ENCODE measurements at places on chromosomes 12 and 14.

GRCh38 chr12:79886917-79887519 lies 47.9 kb downstream of the PPP1R12A start:
- no peak for DNase-seq

- DNase-seq, result no peak
These were observed 22.8 kb downstream of the ATF1 start for GRCh38 chr12:50786498-50787231.

- DNase-seq, result no peak
These were observed 281.7 kb downstream of the DUSP6 start for GRCh38 chr12:89070603-89071002.

DNA sequence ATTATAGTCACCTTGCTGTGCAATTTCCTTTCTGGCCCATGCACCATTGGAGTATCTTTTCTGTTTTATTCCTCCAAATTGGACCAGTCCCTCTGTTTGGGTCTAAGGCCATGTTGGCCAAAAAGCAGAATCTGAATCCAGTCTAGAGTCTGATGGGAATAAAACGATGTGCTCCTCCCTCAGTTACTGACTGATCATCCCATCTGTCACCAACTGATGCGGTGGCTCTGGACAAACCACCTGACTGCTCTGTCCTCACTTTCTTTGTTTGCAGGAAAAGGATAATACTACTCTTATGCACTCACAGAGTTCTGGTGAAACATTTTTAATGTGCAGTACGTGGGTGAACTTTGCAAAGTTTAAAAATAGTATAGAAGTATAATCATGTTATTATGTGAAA lies 120.2 kb upstream of the HIF1A start:
- no peak for DNase-seq

DNA sequence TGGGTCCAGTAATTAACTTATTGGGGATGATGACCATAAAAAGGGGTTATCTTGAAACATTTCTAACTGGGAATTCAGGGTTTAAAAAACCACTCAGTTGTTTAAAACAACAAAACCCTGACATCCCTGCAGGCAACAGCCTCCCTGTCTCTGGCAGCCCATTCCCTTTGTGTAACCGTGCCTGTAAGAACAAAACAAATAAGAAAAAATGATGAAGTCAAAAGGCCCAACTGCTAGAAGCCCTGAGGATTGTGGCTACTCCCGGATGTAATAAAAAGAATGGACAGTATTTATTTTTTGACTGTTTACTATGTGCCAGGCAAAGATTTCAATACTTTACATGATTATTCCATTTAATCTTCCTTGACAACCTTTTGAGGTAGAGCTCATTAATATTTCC lies 75.3 kb downstream of the TMCC3 start:
- DNase-seq, result no peak

DNA sequence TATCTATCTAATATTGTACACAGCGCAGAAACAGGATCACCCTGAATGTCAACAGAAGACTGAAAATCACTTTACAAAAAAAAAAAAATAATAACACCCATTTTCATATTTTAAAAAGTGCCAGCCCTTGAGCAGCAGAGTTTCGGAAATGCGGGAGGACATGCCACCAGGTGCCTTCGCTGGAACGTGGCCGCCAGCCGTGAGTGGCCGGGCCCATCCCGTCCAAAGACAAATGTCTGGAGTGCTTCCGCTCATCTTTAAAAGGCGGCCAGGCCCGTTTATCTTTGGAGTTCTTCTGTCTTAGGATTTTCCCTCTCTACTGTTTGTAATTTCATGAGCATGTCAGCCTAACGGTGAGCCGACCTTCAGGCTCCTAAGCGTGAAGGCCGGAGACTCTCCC lies 43.5 kb downstream of the LRTM2 start:
- DNase-seq, result no peak

DNA sequence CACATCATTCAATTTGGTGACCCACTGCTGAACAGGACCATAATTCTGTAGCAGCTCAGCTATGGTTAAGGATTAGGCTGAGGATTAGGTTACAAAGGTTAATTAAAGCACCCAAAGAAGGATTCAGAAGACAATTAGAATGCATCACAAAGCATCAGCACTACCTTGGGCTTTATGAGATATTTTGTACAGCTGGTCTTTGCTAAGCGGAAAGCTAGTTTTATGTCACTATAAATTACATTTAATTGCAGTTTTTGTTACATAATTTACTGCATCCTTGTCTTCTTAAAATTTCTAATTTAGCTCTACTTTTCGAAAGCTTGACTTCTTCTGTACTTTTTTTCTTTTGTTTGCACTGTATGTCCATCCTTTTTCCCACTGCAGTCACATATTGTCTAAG lies 711.5 kb downstream of the RPS29 start:
- no peak for DNase-seq

GRCh38 chr12:11855983-11856374 lies 206.5 kb downstream of the ETV6 start:
- no peak for DNase-seq

DNA sequence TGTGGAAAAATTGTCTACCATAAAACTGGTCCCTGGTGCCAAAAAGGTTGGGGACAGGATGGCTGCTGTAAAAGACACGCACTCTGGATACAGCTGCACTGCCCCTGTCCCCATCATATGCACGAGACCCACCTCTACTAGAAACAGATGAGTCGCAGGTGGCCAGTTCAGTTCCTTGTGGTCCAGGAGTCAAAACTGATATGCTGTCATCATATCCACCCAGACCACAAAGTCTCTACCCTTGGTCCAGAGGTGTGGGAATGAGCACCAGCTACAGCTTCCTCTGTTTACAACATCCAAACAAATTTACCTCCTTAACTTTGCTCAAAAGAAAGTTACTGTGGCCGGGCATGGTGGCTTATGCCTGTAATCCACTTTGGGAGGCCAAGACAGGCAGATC lies 43.8 kb upstream of the DACT1 start:
- no peak for DNase-seq

GRCh38 chr14:59727073-59727661 lies 143.4 kb downstream of the RTN1 start:
- no peak for DNase-seq

DNA sequence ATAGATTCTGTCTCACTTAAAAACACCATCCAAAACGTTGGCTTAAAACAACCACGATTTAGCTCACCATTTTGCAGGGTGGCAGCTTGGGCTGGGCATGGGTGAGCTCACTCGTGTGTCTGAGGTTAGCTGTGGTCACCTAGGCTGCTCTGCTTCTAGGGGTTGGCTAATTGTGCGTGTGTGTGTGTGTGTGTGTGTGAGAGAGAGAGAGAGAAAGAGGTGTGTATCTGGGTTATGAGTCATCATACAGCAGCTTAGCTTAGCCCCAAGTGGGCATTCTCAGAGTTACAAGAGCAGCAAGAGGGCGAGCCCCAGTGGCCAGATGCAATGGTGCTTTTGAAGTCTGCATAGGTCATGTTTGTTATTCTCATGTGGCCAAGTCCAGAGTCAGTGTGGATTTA lies 6.0 kb downstream of the FBXW8 start:
- DNase-seq, result peak; percentile 77

DNA sequence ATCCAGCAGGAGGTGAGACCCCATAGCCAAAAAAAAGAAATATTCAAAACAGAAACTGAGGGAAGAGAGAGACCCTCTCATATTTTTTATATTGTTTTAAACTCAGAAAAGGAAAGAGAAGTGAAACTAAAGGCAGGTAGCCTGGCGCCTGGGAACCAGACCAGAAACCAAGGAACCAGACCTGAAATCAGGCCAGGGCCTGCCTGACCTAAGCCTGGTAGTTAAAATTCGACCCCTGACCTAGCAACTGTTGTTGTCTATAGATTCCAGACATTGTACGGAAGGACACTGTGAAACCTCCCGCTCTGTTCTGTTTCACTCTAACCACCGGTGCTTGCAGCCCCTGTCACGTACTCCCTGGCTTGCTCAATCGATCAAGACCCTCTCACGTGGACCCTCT lies 38.5 kb upstream of the CD163 start:
- DNase-seq, result no peak

- no peak for DNase-seq
These were observed 10.7 kb downstream of the TBX3 start for GRCh38 chr12:114673169-114673833.

GRCh38 chr12:104049903-104050356 lies at the start of gene GLT8D2:
Gene GLT8D2 (minus strand): TSS chr12:104050187. CDS start chr12:104019648, 30,539 bp downstream.
- DNase-seq, result no peak

- DNase-seq, result no peak
These were observed 19.1 kb upstream of the DNM1L start for GRCh38 chr12:32659908-32660440.

- DNase-seq, result no peak
These were observed 29.4 kb upstream of the CTDSP2 start for GRCh38 chr12:57875753-57876547.

GRCh38 chr14:92945959-92946846 lies 23.3 kb downstream of the CHGA start:
- no peak for DNase-seq

- no peak for DNase-seq
These were observed 213.3 kb upstream of the CLEC14A start for GRCh38 chr14:38469156-38469555.

- DNase-seq, result no peak
These were observed 653.0 kb downstream of the RPL10L start for GRCh38 chr14:45998554-45998953.

DNA sequence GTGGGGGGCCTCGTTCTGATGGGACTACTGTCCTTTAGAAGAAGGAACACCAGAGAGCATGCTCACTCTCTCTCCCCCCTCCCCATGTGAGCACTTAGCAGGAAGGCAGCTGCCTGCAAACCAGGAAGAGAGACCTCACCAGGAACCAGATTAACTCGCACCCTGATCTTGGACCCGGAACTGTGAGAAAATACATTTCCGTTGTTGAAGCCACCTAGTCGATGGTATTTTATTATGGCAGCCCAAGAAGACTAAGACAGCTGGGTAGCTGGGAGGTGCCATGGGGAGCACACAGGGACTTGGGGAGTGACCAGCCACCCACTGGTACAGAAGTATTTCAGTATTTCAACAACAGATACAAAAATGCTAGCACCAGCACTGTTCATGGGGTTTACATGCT lies 59.0 kb downstream of the VCPKMT start:
- DNase-seq, result no peak

GRCh38 chr12:96048393-96048969 lies 13.1 kb upstream of the LTA4H start:
- DNase-seq, result no peak

GRCh38 chr12:112420740-112421139 lies 2.0 kb downstream of the PTPN11 start:
- DNase-seq, result no peak

- no peak for DNase-seq
These were observed 348.2 kb downstream of the DPF3 start for GRCh38 chr14:72545411-72546311.

DNA sequence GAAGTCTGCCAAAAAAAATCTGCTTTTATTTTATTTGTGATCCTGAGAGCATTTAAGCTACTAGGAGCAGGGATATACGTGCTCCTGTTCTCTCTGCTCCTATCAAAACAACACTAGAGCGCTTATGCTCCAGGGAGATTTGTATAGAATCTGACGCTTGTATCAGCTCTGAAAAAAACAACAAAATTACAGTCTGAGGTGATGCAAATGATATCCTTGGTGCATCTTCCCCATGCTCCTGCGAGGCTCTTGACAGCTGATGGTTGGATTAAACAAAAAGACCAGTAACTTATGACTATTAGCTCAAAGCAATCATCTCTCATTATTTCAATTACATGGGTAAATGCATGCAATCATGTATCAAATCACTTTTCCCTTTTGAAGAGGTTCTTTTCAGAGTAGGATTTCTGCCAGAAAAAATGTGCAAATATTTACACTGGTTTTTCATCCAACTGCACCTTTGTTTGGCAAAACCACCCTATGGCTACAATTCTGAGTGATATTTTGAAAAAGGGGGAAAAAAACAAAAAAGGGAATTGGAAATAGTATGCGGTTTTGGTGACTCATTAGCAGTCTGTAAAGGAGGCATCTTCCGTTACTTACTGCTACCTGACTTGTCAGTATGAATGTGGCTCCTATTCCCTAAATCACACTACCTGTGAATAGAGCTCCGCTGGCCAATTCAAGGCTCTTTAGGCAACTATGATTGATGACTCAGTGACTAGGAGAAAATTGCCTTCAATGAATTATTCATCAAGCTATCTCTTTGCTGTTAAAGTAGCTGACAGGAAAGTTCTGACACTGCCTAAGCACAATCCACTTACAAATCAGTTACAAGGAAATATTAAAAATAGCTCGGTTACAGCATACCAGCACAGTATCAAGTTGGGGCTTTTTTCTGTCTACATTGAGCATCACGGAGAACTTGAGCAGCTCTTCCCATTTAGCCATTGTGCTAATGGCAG lies 450.0 kb downstream of the FOXG1 start:
- DNase-seq, result no peak

DNA sequence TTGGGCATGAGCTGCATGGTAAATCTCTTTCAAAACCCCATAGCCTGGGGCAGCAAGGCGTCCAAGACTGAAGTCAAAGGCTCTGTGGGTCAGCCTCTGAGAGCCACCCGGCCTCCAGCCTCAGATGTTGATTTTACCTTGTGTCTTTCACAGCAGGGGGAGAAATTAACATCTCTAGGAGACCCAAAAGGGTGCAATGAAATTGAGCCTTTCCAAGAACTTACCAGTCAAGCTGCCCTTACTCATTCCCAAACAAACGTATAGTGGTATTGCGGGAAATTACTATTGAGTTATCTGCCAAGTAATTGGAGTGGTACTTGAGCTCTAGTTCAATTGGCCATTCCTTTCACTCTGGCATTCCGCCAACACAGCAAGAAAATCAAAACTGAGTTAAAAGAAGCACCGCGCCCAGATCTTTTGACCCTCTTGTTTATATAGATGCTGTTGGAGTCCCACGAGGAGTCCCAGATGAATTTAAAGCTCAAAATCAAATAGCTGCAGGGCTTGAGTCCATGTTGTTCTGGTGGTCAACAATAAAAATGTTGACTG lies 380.7 kb upstream of the SYT1 start:
- no peak for DNase-seq

DNA sequence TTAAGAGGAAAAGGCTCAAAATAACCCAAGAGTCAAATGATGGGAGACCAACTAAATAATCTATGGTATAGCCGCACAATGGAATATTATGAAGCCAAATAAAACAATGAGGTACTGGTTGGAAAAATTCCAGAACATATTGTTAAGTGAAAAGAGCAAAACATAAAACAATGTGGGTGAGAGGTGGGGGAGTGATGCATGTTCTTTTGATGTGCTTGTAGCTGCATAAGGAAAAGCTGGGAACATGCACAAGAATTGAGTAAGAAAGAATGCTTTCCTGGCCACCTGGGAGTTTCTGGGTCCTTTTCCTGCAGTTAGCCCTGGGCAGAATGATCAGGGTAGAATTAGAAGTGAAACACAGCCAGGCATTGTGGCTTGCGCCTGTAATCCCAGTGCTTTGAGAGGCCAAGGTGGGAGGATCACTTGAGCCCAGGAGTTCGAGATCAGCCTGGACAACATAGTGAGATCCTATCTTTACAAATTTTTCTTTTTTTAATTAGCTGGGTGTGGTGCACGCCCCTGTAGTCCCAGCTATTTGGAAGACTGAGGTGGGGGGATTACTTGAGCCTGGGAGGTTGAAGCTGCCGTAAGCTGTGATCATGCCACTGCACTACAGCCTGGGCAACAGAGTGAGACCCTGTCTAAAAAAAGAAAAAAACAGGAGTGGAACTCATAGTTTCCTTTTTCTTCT lies 7.9 kb downstream of the ABCB9 start:
- no peak for DNase-seq
